ENCODE measurements at places on chromosomes 6 and 20.

DNA sequence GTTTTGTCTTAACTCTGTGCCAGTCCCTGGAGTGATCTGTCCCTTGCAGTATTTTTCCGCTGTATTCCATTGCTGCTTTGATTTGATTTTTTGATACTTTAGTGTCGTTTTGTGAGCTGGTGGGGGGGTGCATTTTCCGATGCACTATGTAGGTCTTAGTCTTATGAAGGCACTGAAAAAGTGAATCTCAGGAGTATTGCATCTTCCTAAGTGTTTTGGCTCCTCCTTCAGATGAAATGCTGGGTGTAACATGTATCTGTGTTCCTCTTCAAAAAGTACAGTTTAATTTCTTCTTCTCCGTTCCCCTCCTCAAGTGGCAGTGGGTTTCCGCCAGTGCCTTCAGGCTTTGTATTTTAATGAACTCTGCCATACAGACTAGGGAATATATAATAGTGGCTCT is 580.7 kb upstream of the GJE1 start:
- DNase-seq = no peak

DNA sequence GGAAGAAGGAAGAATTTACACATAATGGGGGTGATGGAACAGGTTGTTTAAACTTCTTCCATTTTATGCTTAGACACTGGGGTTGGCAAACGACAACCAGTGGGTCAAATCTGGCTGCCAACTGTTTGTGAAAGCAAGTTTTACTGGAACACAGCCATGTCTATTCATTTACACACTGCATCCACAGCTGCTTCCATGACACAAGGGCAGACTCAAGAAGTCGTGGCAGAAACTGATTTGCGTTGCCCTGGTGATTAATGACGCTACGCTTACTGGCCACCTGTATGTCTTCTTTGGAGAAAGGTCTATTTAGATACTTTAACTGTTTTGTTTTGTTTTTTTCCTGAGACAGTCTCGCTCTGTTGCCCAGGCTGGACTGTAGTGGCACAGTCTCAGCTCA is 19.0 kb downstream of the CTCFL start:
- no peak for DNase-seq

DNA sequence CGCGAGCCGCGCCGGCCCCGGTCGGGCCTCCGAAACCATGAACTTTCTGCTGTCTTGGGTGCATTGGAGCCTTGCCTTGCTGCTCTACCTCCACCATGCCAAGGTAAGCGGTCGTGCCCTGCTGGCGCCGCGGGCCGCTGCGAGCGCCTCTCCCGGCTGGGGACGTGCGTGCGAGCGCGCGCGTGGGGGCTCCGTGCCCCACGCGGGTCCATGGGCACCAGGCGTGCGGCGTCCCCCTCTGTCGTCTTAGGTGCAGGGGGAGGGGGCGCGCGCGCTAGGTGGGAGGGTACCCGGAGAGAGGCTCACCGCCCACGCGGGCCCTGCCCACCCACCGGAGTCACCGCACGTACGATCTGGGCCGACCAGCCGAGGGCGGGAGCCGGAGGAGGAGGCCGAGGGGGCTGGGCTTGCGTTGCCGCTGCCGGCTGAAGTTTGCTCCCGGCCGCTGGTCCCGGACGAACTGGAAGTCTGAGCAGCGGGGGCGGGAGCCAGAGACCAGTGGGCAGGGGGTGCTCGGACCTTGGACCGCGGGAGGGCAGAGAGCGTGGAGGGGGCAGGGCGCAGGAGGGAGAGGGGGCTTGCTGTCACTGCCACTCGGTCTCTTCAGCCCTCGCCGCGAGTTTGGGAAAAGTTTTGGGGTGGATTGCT is 1.3 kb downstream of the VEGFA start:
- no peak for DNase-seq

DNA sequence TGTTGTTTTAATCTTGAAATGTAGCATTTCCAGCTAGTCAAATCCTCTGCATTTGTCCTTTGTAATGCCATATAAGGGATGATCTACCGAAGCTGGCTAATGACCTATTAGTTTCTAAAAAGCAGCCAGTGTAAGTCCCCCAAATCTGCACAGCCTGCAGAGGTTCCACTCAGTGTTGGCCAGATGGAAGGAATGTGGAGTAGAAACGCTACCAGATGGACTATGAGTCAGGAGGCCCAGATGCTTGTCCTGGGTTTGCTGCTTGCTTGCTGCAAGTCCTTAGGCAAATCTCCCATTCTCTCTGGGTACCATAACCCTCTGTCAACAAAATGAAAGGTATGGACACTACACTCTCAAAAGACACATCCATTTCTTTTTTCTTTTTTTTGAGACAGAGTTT is 149.8 kb downstream of the BTBD9 start:
- no peak for DNase-seq

DNA sequence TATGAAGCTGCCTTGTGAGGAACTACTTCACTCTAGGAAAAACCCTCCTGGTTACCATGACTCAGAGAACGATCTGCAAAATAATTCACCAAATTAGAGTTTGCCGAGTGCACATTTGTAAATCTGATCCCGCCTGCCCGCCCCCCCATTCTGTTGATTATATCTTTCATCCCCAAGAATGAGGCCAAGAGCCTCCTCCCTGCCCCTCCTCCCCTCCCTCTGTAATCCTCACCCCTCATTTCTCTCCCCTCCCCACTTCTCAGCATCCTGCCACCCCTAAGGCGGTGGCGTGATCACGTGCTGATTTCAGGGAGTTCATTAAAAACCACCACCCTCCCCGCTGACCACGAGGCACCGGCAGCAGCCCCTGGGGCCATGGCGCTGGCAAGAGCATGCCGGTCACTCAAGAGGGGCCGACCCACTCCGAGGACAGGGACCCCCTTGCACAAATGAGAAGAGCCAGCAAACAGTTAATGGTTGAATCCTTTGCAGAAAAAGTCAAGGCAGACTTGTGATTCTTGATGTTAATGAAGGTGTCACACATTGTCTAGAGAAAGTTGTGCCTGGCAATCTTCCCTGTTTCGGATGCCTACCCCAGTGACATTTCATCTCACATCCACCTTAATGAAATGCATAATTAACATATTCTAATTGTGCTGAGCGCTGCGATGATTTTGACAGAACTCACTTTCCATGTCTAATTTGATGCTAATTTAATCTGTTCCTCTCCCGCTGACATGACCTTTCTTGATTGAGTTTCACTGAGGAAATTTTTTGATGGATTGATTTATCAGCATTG is 247.9 kb downstream of the ZNF217 start:
- no peak for DNase-seq

- DNase-seq = no peak
Observed at GRCh38 chr20:61249626-61250025, 2.4 kb upstream of the CDH4 start.

GRCh38 chr20:4484379-4484997 is 237.2 kb upstream of the PRND start:
- no peak for DNase-seq

DNA sequence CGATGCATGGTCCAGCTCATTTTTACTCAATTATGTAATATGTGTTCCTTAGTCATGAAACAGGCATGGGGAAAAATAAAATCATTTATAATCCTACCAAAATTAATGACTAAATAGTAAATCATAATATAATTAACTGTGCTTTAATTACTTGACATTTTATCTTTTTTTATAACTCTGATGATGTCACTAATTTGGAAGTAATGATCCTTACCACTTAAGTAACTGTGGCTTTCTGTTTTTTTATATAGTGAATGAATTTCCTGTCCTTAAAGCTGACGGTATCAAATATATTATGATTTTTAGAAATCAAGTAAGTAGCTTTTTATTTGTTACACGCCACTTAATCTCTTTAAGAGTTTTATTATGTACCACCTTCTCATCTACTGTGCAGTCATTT is 32.2 kb downstream of the CSE1L start:
- DNase-seq = no peak

DNA sequence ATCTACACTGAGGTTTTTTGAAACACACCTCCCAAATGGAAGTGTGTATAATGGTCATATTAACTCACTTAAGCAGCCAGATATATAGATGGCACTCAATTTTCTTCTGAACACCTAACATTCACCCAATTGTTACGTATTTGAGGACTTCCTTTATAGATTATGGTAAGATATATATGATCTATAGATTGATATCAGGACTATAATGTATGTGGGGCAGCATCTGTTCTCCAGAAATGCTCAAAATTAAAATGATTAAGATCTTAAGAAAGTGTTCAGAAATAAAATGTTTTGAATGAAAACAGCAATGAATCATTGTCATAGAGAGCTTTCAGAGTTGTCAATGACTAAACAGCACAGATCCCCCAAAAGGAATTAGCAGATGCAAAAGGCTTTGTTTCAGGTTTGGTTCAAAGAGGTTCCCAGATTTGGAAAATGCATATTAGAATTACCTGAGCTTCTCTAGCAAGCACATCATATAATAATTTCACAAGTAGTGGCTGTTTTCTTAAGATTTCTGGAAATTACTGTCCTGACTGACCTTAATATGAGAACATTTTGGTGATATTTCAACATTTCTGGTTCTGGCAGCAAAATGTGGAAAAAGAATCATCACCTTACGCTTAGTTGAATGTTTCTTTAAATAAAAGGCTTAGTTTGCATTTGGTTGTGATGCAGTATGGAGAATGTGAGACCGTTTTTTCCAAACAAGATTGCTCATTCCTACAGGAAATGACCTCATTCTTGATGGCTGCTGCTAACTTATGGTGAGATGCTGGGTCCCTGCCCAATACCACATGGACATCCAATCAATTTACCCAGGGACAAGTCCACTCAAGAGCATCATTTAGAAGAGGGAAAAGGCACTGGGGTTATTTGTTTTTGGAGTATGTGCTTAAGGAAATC is 31.5 kb downstream of the TRAF3IP2 start:
- DNase-seq = no peak

DNA sequence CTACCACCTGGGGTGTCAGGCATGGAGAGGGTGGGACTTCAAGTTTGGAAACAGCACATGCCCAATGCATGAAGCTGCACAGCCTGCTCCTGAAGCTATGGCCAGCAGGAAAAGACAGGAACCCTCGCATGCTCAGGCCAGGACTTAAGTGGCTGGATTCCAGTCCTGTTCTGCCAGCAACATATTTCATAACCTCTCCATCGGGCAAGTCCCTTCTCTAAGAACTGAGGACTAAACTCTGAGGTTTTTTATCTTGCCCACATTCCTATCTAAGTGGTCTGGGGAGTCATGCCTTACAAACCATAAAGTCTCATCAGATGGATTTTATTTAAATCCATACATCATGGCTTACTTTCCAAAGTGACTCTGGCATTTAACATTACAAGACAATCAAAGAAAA is 27.5 kb upstream of the AGPAT4 start:
- DNase-seq = no peak

DNA sequence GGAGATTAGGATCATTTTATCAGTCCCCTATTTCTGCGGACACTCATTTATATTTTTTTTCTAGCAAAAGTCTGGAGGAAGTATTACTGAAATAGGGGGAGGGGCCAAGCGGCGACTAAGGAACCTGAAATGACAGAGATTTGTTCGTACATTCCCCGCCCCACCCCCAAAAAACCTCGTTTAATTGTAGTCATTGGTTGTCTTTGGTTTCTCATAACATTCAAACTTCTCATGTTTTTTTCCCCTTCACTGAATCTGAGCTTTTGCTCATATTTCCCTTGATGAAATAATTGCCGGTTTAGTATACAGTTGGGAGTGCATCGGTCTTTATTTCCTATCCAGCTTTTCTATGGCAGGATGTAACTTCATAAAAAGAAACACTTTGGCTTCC is 768 bp upstream of the FYN start:
- no peak for DNase-seq

DNA sequence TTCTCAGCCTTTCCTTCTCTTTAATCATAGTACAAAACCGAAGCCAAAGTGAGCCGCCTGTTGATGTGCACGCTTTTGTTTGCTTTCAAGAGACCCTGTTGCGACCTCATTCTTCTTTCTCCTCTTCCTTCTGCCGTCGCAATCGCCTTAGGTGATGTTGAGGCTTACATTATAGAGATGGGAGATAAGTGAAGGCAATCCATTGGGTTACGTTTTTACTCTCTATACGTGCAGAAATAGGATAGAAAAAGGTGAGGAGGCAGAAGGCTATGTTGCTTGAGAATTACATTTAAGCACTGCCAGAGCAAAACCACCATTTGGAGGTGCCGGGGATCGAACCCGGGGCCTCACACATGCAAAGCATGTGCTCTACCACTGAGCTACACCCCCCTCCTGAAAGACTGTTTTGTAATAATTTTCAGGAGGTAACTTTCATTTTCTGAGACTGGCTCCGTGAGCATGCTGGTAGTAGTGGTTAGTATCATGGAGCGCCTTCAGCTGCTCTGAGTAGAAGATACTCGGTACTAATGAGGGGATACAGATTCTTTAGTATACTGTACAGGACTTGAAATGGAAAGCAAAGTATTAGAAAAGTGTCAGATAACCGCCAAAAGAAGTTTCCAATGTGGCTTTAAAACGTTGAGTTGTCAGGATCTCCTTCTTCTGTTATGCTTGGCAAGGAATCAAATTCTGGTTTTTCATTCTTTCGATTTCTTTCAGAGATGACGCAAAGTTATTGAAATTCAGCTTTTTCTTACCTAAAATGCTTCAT is 165.6 kb downstream of the TRIM27 start:
- DNase-seq = no peak

DNA sequence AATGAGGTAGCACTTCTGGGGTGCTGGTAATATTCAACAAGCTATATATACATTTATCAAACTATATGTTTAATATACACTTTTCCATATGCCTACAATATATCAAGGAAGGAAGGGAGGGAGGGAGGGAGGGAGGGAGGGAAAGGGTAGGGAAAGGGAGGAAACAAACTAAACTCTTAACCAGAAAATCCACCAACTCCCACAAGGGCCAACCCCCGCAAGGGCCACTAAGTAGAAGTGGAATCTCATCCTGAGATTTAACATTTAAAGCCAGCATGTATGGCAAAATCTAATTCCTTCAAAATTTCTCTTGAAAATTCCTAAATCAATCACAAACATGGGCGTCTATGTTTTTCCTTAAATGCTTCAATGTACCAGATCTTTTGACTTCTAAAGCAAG is 298.6 kb upstream of the THEMIS start:
- DNase-seq = no peak

- no peak for DNase-seq
Observed at GRCh38 chr6:109143191-109143590, 47.9 kb downstream of the CEP57L1 start.

GRCh38 chr6:54068694-54069093 is 42.5 kb upstream of the MLIP start:
- no peak for DNase-seq

GRCh38 chr6:96563853-96564252 is 925 bp downstream of the FHL5 start:
- no peak for DNase-seq

- DNase-seq = no peak
Observed at GRCh38 chr20:49276161-49276960, 1.5 kb downstream of the ZNFX1 start.

DNA sequence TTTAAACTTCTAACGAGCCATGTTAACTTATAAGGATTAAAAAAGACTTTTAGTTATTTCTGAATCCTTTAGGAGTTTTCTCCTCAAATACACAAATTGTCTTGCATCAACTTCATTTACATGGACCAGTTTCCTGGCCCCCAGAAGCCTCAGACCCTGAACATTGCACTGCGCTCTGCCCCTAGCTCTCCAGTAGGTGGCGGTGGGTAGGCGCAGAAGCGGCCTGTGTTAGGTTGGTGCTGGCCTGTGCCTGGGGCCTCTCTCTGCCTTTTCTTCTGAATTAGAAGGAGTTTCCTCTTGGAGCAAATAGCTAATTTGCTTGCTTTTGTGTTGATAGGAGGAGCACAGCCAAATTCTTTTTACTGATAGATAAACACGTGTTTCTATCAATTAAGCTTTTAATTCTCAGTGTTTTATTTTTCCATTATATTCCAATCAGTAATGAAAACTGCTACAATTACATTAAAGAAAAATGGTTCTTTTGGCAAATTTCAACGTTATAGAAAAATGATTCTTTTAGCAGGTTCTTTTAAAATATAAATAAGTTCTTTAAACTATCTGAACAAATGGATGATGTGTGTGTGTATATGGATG is 44.4 kb downstream of the DTD1 start:
- DNase-seq = no peak

Measured in brain pericyte (primary cell).